Activated CD4-positive, CD25-positive, alpha-beta regulatory T cell (primary cell): ENCODE measurements at places on chromosomes 7 and 10.

- DNase-seq, result no peak
Measured at GRCh38 chr10:79188154-79188965, 119.6 kb downstream of the ZMIZ1 start.

DNA sequence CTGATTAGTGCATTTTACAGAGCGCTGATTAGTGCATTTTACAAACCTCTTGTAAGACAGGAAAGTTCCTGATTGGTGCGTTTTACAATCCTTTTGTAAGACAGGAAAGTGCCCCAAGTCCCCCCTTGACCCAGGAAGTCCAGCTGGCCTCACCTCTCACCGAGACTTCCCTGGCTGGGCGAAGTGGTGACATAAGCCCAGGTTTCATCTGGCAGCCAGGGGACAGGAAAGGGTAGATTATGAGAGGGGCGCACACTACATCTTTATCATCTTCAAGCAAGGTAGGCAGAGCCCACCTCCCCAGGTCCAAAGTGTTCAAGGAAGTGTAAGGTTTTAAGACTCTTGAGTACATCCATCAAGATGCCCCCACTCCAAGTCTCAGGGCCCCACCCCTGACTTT lies 5.5 kb upstream of the GDF10 start:
- DNase-seq, result no peak

- no peak for DNase-seq
Measured at GRCh38 chr7:130182990-130183389, 22.2 kb downstream of the TMEM209 start.

DNA sequence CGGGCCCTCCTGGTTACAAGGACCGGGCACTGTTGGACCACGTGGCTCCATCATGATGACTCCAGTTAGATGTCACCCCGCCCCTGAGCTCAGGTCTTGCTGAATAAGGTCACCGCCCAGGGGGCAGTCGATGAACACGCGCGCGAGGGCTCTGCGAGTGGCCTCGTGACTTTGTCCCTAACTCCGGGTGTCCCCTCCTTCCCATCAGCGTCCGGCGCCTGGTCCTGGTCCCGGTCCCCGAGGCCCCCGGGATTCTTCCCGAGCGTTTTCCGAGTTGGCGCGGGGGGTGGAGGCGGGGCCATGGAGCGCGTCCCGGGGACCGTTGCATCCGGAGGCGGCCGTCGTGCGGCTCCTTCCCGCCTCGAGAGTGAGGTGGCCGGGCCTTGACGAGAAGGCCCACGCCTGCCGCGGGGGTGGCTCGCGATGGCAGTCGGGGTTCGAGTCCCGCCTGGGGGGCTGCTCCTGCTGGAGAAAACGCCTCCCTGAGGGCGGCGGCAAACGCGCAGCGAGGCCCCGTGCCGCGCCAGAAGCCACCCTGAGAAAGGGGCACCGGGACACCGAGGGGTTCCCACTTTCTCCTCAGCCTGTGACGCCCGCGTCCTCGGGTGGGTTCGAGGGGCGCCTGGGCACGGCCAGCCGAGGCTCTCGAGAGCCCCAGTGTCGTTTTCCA lies 569 bp upstream of the NPTX2 start:
- no peak for DNase-seq

- DNase-seq, result no peak
Measured at GRCh38 chr7:95509199-95509598, 23.5 kb downstream of the ASB4 start.

GRCh38 chr7:87628780-87629569 lies 777 bp downstream of the RUNDC3B start:
- DNase-seq, result peak; percentile 3

GRCh38 chr7:69862413-69863064 lies 264.3 kb downstream of the AUTS2 start:
- no peak for DNase-seq

- DNase-seq, result no peak
Measured at GRCh38 chr7:47392241-47392759, 189.6 kb downstream of the TNS3 start.

- DNase-seq, result no peak
Measured at GRCh38 chr10:113630929-113631533, 32.8 kb downstream of the NRAP start.

DNA sequence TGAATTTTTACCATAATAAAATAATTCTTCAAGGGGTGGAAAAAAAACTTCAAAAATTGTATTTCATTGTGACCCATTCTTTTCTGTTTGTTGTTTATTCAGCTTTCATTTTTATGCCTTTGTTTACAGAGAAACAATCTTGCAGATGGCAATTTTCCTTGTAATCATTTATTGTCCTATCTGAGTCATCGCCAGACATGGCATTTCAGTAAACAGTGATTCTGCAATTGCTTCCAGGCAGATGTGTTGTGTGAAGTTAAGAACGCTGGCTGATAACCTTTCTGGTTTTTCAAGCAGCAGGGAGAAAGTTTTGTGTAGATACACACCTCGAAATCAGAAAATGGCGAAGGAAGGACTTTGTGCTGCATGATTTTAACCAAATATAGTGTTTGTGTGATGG lies 80.7 kb upstream of the RPA3 start:
- DNase-seq, result no peak

DNA sequence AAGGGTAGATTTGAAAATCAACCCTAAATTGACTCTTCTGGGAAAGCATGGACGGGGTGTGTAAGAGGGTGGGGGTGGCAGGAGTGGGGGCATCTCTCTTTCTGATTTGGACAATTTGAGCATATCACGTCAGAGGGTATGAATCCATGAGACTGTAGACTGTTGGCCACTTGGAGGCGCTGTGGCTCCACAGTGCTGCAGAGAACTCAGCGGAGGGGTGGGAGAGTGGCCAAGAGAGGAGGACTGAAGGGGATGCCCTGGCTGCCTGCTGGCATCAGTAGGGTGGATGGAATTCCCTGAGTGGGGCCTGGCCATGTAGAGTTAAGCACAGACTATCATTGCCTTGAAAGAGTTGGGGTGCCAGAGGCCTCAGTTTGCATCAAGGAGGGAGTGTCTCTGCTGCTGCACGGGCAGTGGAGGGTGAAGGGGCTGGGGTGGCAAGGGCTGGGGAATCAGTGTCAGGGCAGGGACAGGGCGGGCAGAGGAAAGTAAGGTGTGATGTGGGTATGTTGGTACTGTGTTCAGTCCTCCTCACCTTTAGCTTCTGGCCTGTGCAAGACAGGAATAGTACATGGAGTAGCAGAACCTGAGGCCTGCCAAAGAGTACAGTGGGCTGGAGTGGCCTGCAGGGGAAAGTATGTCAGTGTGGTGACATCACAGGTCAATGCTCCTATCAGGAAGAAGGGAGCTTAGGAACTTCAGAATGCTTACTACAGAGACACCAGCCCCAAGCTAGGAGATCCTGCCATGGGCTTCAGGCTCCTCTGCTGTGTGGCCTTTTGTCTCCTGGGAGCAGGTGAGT lies 133.5 kb upstream of the PRSS58 start:
- peak; percentile 19 for DNase-seq

DNA sequence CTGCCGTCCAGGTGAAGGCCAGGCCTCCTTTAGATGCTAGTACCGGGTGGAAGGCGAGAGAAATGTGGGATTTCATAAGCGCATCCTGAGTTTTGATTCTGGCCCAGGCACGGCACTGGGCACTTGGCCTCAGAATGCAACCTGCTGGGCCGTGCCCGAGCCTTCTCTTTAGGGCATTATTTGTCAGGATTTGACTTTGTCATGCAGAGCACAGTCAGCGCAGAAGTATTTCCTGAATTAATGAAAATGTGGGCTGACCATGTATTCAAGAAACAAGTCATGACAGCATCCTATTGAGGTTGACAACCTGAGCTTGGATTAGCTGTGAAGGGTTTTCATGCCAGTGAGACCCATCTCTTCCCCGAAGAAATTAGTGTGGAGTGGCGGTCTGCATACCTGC lies 34.4 kb downstream of the RCC1L start:
- DNase-seq, result no peak

GRCh38 chr7:18570441-18570840 lies 74.9 kb downstream of the HDAC9 start:
- no peak for DNase-seq

GRCh38 chr10:124174673-124175645 lies 81.6 kb upstream of the CHST15 start:
- DNase-seq, result no peak

DNA sequence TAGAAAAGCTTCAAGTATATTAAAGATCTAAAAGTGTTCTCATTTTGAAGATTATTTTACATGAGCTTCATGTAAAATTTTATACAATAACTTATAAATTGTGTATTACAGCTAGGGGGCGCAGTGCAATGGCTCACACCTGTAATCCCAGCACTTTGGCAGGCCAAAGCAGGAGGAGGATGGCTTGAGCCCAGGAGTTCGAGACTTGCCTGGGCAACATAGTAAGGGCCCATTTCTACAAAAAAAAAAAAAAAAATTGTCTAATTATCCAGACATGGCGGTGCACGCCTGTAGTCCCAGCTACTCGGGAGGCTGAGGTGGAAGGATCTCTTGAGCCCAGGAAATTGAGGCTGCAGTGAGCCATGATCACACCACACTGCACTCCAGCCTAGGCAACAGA lies 16.6 kb downstream of the ACBD5 start:
- DNase-seq, result peak; percentile 8

- DNase-seq, result no peak
Measured at GRCh38 chr10:86366902-86367151, 232 bp upstream of the GRID1 start.

GRCh38 chr7:155190688-155191087 lies 107.0 kb upstream of the INSIG1 start:
- peak; percentile 68 for DNase-seq

- no peak for DNase-seq
Measured at GRCh38 chr10:79383974-79384606, 36.8 kb downstream of the PPIF start.

- DNase-seq, result peak; percentile 7
Measured at GRCh38 chr7:131692131-131692960, 135.9 kb upstream of the PODXL start.

- DNase-seq, result no peak
Measured at GRCh38 chr7:148419856-148420832, 170.4 kb upstream of the C7orf33 start.

- DNase-seq, result no peak
Measured at GRCh38 chr10:22655312-22655981, 58.9 kb downstream of the PIP4K2A start.

DNA sequence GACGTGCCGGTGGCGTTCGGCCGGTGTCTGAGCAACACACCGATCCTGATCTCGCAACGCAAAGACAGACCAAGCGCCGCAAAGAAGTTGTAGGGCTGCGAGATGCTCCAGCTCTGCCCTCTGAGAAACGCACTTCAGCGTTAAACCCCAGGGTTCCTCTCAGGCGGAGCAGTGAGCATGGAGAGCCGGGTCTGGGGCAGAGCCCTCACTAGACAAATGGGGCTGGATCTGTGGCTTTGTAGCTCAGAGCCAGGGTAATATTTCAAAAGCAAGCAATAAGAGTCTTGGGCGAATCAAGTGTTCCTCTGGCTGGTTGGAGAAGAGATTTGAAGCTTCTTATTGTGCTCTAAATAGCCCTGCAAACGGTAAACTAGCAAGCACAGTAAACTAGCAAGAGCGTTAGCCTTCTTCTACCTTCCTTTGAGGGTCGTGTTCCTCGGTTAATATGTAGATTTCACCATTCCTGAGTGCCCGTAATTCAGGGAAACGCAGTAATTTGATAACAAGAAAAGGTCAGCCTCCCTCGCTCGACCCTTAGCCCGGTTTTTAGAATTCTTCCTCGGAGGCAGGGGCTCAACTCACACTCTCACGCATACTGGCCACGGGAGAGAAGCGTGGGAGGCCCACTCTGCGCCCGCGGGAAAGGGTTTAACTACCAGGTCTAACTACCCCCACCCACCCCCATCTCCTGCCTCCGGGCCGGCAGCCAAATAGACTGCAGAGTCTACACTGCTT lies 6.7 kb downstream of the SKAP2 start:
- DNase-seq, result no peak

DNA sequence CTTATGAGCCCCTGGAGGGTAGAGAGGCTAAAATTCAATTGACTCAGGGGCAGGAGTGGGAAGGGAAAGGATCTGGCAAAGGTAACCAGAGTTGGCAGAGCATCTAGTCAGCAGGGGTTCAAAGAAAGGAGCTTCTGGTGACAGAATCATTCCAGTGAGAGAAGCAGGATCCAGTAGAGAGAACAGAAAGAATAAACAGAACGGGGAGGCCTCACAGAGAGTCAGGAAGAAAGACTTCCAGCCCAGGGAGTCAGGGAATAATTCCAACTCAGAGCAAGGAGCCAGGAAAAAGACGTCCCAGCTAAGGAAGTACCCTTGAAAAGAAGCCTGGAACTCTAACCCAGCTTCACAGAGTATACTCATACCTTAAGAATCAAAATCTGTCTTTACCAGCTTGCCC lies 66.6 kb upstream of the CPXM2 start:
- no peak for DNase-seq

DNA sequence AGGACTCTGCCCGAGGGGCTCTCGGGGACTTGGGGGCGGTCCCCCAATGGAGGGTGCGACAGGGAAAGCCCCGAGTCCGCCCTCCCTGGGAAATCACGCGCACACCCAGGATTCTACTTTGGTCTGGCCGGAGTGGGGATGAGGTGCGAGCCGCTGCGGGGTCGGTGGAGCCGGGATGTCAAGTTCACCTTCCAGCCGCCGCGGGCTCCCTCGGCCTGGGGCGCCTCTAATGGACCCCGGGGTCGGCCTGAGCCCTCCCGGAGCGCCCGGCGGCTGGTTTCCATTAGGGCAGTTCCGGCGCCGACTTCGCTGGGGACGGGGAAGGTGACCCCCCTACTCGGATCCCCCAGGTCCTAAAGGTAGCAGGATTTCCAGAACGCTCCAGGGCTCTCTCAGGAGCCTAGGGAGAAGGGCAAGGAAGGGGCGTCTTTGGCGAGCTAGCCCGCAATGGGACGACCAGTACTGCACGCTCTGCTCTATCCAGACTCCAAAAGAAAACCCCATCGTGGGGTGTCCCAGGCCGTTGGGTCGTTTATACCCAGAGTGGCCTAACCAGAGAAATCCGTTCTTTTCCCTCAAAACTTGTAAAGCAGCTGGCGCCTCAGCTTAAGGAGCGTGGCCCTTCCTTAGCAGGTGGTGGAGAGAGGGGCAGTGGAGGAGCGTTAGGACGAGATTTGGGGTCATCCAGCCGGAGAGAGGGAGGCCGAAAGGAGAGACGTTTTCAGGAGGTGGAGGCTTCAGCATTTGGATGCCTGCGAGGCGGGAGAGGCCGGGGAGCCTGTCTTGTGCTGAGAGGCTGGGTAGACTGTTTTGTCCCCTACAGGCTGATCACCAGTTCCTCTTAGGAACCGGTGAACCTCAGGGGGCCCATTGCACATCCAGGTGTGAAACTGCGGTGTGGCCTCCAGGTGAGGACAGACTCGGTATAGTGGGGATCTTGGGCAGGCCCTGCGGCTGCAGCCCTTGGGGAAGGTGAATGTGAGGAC lies 860 bp upstream of the WDR86 start:
- no peak for DNase-seq

DNA sequence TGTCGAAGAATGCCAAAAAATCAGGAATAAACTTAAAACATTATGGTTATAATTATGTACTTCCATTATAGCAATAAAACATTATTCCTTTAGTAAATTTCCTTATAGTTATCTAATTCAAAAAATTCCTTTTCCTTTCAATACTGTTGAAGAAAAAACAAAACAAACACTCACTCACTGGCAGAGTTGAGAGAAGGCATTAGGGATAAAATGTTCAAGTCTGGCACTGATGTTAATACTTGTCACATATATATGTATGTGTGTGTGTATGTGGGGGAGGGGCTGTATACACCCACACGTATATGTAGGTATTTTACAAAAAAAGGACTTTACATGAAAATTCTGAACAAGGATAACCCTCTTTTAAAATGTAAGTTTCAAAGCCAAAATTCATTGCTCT lies 150.2 kb upstream of the MEOX2 start:
- no peak for DNase-seq
